ENCODE measurements at places on chromosomes 16 and 17.

GRCh38 chr16:81251871-81252270, 13.4 kb downstream of the BCO1 start:
- no peak for DNase-seq

DNA sequence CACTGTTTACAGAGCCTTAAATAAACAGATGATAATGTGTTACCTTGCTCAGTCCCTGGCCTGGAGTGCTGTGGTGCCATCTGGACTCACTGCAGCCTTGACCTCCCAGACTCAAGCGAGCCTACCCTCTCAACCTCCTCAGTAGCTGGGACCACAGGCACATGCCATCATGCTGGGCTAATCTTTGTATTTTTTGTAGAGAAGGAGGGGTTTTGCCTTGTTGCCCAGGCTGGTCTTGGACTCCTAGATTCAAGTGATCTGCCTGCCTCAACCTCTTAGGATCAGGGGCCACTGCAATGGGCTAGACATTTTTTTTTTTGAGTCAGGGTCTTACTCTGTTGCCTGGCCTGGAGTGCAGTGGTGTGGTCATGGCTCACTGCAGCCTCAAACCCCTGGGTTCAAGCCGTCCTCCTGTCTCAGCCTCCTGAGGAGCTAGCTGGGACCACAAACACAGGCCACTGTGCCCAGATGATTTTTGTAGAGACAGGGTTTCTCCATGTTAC, 5.0 kb upstream of the NAGLU start:
- DNase-seq = no peak

GRCh38 chr16:11668623-11669379, 546 bp downstream of the SNN start:
- DNase-seq = peak; percentile 55

GRCh38 chr17:55324296-55324978, 59.7 kb downstream of the HLF start:
- DNase-seq = peak; percentile 3

GRCh38 chr17:61470530-61471136, 18.4 kb downstream of the TBX4 start:
- DNase-seq = no peak

DNA sequence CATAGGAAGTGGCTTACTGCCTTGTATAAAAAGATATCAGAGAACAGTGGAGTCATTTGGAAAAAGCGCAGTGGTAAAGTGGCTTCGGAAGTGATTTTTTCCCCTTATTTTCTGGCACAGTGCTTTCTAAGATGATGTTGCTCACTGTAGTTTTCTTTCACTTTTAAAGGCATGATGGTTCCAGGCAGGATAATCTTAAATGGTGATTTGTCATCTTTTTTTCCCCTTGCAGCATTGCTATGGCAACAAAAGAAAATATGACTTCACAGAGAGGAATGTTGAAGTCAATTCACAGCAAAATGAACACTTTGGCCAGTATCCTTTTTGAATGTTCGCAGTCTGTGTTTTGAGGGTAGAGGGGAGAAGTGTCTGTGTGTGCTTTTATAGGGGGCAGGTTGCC, 42.5 kb downstream of the GOSR1 start:
- no peak for DNase-seq

DNA sequence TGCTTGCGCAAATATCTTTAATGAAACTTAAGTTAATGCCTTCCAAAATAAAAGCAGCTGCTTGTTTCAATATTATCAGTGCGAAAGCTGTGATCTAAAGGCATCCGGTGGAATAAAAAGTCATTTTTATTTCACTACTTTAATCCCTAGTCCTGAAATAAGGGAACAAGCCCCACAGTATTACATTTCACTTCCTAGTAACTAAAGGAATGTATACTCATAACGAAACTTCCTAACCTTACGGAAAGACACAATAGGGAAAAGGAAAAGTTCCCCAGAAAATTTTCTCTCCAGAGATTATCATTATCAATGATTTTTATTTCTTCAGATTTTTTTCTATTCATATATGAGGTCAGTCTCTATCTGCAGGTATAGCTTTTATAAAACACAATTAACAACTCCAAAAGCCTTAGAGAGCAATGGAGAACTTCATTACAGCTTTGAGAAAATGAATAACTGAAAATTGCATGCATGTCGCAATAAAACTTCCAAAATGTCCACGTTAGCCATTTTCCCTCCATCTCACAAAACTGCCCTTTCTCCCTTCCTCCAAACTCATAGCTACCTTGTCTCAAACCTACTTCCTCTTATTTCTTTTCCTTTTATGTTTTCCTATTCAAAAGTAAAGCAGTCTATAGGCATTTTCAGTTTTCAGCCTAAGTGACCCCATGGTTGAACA, 154.3 kb upstream of the MED13 start:
- no peak for DNase-seq

GRCh38 chr17:9144502-9145249, 123.4 kb downstream of the NTN1 start:
- DNase-seq = no peak
